HT1080 (cell line): ENCODE measurements at places on chromosomes 1 and 21. TPM values are rescaled to one million over a fixed set of nuclear protein-coding genes. Genes with fewer than 3 reads are reported as not detected.

Gene SLC45A1
- not detected in 2 replicates for total RNA-seq

GRCh38 chr1:54507033-54507870 is 40.8 kb upstream of the ACOT11 start:
- DNase-seq = no peak

DNA sequence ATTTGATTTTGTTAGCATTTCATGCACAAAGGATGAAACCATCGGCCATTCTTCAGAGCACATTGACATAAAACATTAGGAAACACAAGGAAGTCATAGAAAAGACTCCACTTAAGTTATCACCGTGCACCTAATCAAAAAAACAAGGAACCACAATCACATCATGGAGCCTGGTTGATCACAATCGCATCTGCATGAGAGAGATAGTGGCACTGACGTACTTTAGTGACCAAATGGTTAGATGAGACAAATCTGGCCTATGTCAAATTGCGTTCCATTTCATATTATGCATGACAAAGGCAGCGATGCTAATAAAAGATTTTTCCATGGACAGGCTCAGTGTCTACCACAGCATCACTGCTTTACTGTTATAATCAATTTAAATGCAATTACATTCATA is 571.8 kb upstream of the ADGRL2 start:
- no peak for DNase-seq

- DNase-seq = no peak
Measured at GRCh38 chr1:50983219-50983802, 13.3 kb downstream of the CDKN2C start.

DNA sequence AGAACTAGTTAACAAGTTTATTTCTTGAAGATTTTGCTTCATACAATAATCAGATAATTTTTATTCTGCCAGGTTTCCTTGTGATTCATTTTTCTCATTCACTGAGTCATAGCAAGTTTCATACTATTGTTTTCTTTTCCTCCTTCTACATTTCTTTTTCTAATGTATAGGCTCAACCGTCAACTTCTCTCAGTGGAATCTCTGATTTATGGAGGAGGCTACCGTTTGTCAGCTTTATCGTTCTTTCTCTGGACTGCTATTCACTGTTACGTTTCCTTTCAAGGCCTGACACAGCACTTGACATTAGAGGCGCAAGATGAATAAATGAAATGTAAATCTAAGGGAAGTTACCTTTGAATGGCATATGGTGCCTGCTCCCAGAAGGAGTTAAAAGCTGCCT is 284.3 kb upstream of the NR5A2 start:
- DNase-seq = no peak

- no peak for DNase-seq
Measured at GRCh38 chr1:106249810-106250209, 806.7 kb upstream of the PRMT6 start.

- DNase-seq = no peak
Measured at GRCh38 chr1:151612501-151613281, 841 bp downstream of the SNX27 start.

DNA sequence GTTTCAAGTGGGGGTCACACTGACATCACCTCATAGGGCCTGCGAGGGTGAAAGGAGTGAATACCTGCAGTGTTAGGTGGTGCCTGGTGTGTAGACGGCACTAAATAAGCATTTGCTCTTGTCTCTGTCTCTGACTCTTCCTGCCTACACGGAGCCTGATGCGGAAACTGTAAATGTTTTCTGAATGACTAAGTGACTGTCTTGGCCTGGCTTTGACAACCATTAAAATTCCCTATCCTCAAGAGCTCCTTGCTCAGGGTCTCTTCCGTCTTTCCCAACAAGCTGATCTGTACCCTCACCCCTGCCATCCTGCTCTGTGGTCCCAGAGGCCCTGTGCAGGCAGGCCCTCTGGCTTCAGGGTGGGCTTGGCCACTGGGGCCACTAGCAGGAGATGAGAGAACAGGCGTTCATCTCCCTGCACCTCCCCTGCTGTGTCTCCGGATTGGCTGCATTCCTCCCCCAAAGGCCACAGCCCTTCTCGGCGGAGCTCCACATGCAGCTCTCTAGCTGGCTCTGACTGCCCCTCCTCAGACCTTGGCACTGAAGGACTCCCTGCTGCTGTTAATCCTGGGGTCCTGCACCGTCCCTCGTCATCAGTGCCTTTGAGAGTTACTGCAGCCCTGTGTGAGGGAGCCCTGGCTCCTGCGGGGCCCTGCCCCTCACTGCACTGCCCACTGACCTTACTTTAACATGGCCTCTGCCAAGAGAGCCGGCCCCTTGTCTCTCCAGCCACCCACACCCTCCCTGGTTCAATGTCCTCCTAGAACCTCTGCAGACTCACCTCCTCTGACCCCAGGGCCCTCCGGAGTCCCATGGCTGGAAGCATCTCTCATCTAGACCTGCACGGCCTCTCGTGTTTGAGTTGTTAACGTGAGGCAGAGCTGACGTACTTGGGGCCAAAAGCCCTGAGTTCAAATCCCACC is 211.1 kb downstream of the MATN1 start:
- peak; percentile 63 for DNase-seq

Gene BLACAT1
- total RNA-seq = 0.10 and 0.19 TPM in 2 replicates

DNA sequence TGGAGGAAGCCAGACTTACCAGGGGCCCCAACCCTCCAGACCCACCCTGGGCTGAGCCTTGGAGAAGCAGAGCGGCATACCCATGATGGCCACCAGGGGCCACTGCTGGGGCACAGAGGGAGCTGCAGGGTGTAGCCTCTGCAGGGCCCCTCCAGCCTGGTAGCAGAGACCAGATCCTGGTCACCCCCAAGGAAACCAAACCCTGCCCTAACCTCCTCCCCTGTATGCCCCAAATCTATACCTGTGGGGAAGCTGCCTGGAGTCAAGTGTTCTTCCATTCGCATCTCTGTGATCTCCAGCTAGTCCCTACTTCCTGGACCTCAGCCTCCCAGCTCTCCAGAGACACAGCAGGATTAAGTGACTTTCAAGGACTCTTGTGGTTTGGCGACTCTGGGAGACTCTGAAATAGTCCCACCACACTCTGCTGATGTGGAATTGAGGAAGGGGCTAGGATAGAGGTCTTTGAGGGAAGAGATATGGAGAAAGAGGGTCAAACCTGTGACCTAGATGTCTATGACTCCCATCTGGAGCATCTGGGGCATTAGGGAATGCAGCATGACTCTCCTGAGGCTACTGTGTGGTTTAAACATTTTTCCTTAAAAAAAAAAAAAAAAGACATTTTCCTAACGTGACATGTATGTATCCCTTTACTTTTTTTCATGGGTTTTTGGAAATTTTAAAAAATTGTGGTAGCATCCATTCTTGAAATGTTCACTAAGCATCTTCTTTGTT is 119.2 kb upstream of the IPO9 start:
- peak; percentile 60 for DNase-seq

- no peak for DNase-seq
Measured at GRCh38 chr1:151790940-151791651, 796 bp upstream of the TDRKH start.
